Left kidney (tissue), 8 donors: ENCODE measurements at places on chromosomes 1 and 21.

DNA sequence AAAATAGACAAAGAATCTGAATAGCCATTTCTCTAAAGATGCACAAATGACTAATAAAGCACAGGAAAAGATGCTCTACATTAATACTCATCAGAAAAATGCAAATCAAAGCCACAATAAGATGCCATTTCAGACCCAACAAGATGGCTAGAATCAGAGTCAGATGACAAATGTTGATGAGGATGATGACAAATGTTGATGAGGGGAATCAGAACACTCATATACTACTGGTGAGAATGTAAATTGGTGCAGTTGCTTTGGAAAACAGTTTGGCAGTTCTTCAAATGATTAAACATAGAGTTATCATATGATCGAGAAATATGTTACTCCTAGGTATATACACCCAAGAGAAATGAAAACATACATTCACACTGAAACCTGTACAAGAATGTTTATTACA is 33.9 kb downstream of the LRRC40 start:
- DNase-seq = no peak

DNA sequence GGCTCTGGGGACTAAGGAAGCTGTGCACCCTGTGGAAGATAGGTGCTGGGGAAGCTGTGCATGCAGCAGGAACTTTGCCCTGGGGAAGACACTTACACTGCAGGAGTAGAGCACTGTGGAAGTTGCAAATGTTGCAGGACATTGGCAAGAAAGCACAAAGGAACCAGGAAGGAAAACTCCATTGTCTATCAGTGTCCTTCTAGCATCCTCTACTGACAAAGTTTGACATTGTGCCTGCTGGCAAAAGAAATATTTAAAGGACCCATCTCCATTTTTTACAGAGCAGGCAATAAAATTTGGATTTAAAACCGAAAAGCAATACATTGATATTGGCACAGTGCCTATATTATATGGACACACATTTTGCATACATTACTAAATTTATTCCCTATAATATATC is 394.1 kb downstream of the PBX1 start:
- no peak for DNase-seq

- peak; percentile 93 for DNase-seq
Observed at GRCh38 chr1:200738327-200738948, at the start of gene CAMSAP2. TSS of gene CAMSAP2 (plus strand) at chr1:200738893. CDS start at chr1:200739828, 935 bp downstream.

- no peak for DNase-seq
Observed at GRCh38 chr1:163712321-163712720, 390.6 kb downstream of the NUF2 start.

DNA sequence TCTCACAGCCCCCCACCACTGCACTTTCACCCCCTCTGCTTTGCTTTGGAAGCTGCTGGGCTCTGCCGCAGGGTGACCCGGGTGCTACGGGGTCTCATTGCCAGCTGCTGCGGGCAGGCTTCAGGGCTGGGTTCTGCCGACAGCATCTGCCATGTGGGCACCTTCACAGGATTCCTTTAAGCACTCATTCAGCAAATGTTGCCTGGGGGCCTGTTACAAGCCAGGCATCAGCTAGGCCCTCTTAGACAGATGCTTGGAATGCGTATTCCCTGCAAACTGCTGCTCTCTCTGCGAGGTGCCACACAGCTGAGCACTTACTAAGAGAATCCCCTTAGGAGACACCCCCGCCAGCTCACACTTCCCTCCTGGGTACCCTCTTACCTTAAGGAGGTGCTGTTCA is 29.2 kb downstream of the COL16A1 start:
- no peak for DNase-seq

GRCh38 chr1:25577134-25577920 is 33.9 kb downstream of the LDLRAP1 start:
- DNase-seq = no peak
